GM13976 (cell line): ENCODE measurements at places on chromosomes 12 and 14.
A peak's percentile ranks its signal among the peaks of the same experiment; 100 is the strongest.

DNA sequence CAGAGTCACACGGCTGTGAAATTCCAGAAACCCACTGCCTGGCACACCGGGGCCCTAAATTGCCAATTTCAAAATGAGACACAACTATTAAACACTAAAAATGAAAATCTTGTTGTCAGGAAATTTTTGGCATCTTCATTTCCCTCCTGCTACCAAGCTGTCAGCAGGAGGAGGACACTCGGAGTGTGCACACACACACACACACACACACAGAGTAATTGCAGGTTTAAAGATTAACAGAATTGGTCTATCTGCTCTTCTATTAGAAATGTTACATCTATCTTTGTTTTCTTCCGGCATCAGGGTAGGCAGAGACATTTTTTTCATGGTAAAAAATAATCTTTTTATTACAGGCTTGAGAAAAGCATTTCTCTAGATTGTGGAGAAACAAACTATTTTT lies 314.2 kb downstream of the EGLN3 start:
- DNase-seq: no peak

- no peak for DNase-seq
Observed at GRCh38 chr14:104998801-104999200, 13.2 kb downstream of the CLBA1 start.

GRCh38 chr14:78359581-78359980 lies 189.4 kb downstream of the NRXN3 start:
- no peak for DNase-seq

- peak; percentile 43 for DNase-seq
Observed at GRCh38 chr14:89767861-89768268, 186.7 kb downstream of the EFCAB11 start.

DNA sequence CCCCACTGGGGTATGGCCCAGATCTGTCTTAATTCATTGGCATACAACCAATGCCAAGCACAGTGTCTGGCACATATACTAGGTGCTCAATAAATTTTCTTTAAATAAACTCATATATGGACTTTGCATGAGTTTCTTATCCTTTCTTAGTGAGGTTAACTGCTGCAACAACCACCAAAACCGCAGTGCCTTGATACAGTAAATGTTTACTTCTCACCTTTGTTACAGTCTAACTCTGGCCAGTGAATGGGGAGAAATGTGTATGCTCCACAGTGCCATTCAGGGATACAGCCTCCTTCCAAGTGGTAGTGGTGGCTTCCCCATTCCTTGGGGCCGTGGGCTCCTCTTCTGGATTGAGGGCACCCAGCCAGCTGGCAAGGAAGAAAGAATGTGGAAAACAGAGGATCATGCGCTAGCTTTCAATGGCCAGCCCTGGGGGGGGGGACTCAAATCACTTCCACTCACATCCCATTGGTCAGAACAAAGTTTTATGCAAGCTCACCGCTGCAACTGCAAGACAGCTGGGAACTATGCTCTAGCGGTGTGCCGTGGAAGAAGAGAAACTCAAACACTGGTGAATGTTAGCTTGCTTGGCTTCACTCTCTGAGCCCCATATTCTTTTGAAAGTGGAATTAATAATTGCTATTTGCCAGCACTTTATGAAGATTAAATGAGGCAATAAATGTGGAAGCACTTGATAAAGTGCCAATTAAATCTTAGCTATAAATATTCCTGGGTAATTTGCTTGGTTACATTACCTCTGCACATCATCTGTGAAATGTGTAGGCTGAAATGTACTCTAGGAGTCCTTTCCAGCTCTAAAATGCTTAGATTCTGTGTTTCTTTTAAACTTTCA lies 51.0 kb upstream of the SOCS2 start:
- no peak for DNase-seq

DNA sequence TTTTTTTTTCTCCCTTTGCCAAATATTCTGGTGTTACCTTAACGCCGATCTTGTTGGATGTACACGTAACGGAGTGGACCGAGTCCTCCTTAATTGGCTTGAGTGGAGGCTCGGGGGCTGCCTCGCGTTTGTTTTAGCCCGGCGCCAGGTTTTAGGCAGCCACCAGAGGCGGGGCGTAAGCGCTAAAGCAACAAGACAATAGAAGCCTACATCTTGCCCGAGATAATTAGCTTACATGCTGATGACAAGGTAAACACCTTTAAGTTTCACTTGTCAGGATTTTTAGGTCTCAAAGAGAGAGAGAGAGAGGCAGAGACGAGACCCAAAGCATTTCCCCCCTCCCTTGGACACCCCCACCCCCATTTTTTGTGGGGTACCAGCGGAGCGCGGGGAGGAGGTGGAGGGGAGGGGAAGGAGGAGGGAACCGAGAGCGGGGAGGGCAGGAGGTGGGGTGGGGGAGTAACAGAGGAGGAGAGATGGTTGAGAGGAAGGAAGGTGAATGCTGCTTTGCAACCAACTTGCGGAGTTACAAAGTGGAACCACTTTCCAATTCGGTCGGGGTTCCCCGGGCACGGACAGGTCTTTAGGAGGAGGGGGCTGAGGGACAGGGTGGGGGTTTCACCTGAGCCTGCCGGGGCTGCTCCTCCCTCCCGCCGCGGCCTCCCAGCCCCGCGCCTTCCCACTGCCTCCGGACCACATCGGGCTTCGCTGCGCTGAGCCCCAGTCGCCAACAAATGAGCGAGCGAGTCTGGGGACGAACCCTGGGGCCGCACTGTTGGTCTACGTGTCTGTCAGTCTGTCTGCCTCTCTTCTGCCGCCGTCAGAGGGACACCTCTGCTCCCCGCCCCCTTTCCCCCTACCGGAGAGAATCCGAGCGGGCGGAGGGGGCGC lies at the start of gene NKX2-1:
Gene NKX2-1 (minus strand): TSS at position 802 of the 891 bp plus-strand sequence. CDS start 103 bp downstream, at position 699.
- peak; percentile 40 for DNase-seq

DNA sequence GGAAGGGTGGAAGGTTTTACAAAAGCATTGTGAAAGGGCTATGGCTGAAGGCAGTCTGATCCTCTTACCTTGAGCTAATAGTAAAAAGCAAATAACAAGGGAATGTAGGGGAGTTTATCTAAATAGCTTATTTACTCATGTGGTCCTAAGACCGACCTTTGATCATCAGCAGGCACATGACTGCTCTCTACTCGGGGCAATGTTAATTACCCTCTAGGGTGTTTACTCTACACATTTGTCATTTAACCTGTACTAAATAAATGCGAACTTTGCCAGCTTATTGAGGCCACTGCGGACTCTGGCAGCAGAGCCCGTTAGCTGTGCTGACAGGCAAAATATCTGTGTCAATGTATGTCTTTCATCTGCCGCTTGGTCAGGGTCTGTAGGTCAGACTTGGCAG lies 768.3 kb upstream of the ATXN7L3B start:
- no peak for DNase-seq

DNA sequence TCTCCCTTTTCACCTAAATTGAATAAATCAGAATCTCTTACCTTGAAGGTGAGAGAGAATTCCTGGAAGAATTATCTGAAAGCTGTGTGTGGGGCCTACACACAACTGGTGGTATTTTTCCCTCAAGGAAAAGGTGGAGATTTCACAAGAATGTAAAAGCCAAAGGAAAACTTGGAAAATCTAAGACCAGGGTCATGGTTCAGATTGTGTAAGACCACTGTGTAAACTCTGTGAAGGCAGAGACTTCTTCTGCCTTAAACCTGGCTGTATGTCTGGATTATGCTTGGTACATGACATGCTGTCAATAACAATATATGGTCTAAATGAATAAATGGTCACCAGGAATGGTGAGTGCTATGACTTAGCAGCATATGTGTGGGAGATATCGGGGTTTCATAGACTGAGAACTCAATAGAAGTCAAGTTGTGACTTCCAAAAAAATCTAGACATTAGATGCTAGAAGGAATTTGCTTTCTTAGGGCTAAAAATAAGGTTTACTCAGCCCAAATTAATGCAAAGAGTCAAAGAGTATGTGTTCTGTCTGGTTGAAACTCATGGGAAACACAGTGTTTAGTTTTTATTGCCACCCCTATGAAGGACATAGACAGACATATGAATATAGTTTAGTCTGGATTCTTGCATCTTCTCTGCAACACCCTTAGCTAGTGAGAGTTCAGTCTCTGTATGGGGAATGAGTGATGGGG lies 163.7 kb downstream of the SNAPC1 start:
- DNase-seq: no peak

- no peak for DNase-seq
Observed at GRCh38 chr14:96126783-96127271, 77.8 kb upstream of the BDKRB2 start.

DNA sequence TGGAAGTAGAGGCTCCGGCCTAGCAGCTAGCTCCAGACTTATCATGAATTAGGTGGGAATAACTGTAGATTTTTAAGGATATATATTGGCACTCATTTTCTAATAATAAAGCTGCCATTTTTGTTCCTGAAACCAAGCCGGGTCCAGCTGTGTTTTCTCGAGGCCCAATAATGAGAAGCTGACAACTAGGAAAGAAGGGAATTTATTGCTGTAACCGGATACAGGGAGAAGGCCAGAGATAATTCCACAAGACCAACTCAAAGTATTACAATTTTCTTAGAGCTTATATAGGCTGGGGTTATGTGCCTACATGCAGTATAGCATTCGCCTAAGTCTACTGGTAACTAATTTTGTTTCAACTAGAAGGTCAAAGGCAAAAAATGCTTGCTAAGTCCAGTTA lies 122.3 kb upstream of the FBXO33 start:
- no peak for DNase-seq

GRCh38 chr12:10362828-10363657 lies 26.8 kb downstream of the KLRK1 start:
- no peak for DNase-seq
